Hypothalamus (tissue), 51 donors: ENCODE measurements at places on chromosomes 2 and 18.

DNA sequence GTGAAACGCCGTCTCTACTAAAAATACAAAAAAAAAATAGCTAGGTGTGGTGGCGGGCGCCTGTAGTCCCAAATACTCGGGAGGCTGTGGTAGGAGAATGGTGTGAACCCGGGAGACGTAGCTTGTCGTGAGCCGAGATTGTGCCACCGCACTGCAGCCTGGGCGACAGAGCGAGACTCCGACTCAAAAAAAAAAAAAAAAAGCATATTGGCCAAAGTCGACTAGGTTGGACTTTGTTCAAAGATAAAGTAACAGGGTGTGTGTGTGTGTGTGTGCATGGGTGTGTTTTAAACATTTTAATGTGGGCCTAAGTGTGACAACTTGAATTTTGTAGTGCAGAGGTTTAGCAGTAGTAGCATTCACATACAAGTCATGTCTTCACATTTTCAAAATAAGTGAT is 11.7 kb downstream of the GEMIN6 start:
- no peak for DNase-seq

- no peak for DNase-seq
Measured at GRCh38 chr2:223746611-223747010, 90.8 kb downstream of the AP1S3 start.

DNA sequence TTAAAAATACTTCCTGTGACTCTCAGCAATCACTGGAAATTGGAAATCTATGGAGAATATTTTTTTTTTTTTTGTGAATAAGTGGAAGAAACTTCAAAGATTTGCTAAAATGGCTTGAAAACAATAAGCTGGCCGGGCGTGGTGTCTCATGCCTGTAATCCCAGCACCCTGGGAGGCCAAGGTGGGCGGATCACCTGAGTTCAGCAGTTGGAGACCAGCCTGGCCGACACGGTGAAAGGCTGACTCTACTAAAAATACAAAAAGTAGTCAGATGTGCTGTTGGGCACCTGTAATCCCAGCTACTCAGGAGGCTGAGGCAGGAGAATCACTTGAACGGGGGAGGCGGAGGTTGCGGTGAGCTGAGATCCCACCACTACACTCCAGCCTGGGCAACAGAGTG is 155.5 kb upstream of the CAVIN2 start:
- DNase-seq: no peak

GRCh38 chr2:77363277-77363676 is 158.9 kb downstream of the LRRTM4 start:
- DNase-seq: no peak
